ENCODE measurements at places on chromosomes 3 and 15. TPM values are rescaled to one million over a fixed set of nuclear protein-coding genes. Genes with fewer than 3 reads are reported as not detected.

The CLCN2 gene
- total RNA-seq: 2.6 TPM

The ATP13A3 gene
- 89.4 TPM for total RNA-seq

DNA sequence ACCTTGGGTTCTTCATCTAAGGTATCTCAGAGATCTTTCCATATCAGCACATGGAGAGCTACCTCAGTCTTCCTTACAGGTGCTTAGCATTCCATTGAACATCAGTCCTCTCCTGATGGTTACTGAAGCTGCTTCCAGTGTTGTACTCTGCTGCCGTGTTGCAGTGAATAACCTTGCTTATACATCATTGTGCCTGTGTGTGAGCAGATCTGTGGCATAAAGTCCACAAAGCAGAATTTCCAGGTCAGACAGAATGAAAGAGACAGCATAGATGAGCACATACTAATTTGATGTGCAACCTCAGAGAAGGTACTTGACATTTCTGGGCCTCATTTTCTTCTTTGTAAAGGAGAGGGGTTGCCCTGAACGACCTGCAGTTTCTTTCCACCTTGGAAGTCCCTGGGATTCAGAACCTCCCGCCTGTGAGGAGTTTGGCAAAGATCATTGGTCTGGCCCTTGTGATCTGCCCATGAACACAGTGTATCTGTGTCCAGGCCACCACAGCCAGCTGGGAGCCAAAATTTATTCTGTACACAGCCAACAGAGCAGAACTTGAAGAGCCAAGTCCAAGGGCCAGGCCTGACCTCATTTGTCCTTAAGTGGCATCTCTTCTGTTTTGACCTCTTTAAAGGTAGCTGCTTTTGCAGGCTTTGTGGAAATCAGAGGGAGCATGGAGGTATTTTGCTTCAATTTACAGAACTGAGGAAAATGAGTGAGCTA, 57.2 kb upstream of the SLC7A14 start:
- DNase-seq: no peak

DNA sequence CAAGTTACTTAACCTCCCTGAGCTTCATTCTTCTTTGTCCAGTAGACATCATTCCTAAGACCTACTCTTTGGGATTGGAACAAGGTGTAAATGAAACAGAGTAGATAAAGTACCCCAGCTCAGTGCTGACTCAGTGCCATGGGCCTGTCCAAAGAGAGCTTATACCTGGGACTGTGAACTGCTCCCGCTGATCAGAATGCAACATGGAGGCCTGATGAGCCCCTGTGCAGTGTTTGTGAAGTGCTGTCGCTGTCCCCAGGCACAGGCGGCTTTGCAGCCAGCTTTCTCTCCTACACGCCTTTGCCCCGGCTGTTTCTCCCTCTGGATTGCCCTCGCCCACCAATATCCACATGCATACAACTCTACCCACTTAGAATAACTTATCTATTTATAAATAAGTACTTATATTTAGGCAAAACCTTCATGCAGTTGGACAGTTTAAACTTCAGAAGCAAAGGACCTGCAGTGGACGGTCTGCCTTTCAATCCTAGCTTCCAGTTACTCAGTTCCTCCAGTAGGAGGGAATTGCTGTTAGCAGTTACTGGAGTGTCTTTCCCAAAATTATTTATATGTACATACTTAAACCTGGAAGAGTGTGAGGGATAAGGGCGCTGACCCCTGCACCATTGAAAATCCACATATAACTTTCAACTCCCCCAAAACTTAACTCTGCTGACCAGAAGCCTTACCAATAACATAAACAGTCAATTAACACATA, 80.0 kb downstream of the CORO2B start:
- DNase-seq: no peak
